Psoas muscle (tissue), 8 donors: ENCODE measurements at places on chromosomes 2 and 18. TPM values are rescaled to one million over a fixed set of nuclear protein-coding genes. Genes with fewer than 3 reads are reported as not detected.

- DNase-seq, result peak; percentile 52
- H3K27me3 ChIP-seq, result no peaks in the 10 kb centered on the region
- peak within 1 kb of the TSS; percentile 97 for H3K27ac ChIP-seq
- H3K36me3 ChIP-seq, result no peaks in the 10 kb centered on the region
- H3K4me3 ChIP-seq, result peak within 1 kb of the TSS; percentile 94
- H3K4me1 ChIP-seq, result peaks cover 53% of the 10 kb centered on the region
Observed at GRCh38 chr2:227163998-227164762, at the start of the genes COL4A3 and COL4A4. Gene COL4A3, plus strand, starts transcription at chr2:227164624. Its CDS starts 103 bp downstream, at chr2:227164727. Gene COL4A4, minus strand, starts transcription at chr2:227164205. Its CDS starts 16,722 bp downstream, at chr2:227147483.

C2orf78 gene
- polyA plus RNA-seq, result not detected

DNA sequence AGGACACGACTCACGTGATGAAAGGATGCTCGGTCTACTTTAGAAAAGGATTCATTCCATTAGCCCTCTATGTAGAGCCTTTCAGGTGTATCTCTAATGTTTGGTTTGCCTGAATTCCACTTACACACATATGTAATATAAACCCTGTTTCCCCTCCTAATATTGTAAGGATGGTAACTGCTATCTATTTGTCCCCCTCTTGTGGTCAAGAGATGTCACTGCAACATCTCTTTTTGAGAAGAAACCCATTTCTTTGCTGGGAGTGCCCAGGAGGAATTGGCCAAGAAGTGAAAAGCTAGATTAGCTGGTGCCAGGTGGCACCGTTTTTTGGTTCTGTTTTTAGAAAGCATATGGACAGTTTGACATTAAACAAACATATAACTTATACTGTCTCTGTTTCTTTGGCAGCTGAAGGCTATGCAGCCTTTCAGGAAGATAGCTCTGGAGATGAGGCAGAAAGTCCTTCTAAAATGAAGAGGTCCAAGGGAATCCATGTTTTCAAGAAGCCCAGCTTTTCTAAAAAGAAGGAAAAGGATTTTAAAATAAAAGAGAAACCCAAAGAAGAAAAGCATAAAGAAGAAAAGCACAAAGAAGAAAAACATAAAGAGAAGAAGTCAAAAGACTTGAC is 41.2 kb downstream of the RALBP1 start:
- no peak for DNase-seq
- H3K4me1 ChIP-seq, result peaks cover 7% of the 10 kb centered on the region
- no peak overlapping the region for H3K4me3 ChIP-seq
- peaks cover 39% of the 10 kb centered on the region for H3K36me3 ChIP-seq
- no peak overlapping the region for H3K27ac ChIP-seq
- no peaks in the 10 kb centered on the region for H3K27me3 ChIP-seq

TPRKB gene
- 63.3 TPM for polyA plus RNA-seq

DNA sequence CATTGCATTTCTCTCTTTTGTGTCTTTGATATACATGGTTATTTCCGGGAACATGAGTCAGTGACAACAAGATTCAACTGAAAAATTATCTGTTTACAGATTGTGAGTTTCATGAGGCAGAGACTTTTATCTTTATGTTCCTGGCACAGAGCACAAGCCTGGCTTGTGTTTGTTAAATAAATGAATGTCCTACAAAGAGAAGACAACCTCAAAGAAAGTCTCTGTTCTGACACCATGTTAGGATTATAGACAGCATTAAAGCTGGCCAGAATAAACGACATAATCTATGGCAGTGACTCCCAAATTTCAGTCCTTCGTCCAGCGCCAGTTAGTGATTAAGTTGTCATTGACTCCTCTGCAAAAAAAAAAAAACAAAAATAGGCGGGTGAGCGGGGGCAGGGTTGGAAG is 97.4 kb upstream of the DNAJC10 start:
- no peaks in the 10 kb centered on the region for H3K27me3 ChIP-seq
- H3K4me3 ChIP-seq, result no peak overlapping the region
- DNase-seq, result no peak
- no peaks in the 10 kb centered on the region for H3K4me1 ChIP-seq
- no peak overlapping the region for H3K27ac ChIP-seq
- H3K36me3 ChIP-seq, result no peaks in the 10 kb centered on the region
